ENCODE measurements at places on chromosomes 3 and 15.
A peak's percentile ranks its signal among the peaks of the same experiment; 100 is the strongest.

GRCh38 chr15:52552303-52552702 is 16.5 kb downstream of the ARPP19 start:
- DNase-seq, result no peak

- no peak for DNase-seq
Observed at GRCh38 chr3:100563652-100564211, 45.7 kb upstream of the ADGRG7 start.

DNA sequence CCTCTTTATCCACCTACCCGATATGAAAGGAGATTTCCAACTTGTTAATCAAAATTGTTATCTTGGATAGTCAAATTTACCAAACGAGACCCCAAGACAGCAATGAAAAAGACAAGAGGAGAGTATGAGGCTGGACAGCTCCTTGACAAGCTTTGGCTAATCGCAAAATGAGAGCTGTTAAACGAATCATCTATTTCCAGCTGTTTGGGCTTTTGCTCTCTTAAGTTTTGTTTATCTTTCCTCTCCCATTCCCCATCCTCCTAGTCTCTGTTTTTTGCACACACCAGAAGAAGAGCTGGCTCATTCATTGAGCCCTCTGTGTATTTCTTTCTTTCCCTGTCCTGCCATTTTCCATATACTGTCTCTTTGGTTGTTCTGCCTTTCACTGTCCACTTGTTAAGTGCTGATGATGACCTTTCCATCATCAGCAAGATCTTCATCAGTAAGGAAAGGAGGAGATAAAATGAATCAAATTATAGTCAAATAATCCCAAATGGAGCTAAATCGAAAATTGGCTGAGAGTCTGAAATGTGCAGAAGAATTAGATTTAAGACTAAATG is 161.6 kb downstream of the SLC9A9 start:
- DNase-seq, result peak; percentile 76

GRCh38 chr3:145032791-145033190 is 1061.2 kb downstream of the DIPK2A start:
- no peak for DNase-seq

DNA sequence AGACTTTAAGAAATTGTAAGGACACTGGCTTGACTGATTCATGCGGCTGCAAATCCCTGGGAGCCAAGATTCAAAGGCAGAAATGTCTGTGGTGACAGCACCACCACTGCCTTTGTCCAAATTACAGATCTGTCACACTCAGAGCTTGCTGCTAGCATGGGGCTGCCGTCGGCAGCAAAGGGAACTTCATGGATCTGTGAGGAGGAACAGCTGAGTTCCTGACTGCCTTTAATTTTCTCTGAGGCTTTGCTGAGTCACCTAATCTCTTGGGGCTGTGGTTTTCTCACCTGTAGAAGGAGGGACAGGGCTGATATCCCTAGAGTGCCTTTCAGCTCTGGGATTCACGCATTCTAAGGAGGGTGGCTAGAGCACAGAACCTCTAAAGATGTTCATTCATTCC is 4.1 kb upstream of the PAK6 start:
- no peak for DNase-seq

All from lung (tissue), 17 donors.